ENCODE measurements at places on chromosomes 11 and 22. TPM values are rescaled to one million over a fixed set of nuclear protein-coding genes. Genes with fewer than 3 reads are reported as not detected.
A peak's percentile ranks its signal among the peaks of the same experiment; 100 is the strongest.

DNA sequence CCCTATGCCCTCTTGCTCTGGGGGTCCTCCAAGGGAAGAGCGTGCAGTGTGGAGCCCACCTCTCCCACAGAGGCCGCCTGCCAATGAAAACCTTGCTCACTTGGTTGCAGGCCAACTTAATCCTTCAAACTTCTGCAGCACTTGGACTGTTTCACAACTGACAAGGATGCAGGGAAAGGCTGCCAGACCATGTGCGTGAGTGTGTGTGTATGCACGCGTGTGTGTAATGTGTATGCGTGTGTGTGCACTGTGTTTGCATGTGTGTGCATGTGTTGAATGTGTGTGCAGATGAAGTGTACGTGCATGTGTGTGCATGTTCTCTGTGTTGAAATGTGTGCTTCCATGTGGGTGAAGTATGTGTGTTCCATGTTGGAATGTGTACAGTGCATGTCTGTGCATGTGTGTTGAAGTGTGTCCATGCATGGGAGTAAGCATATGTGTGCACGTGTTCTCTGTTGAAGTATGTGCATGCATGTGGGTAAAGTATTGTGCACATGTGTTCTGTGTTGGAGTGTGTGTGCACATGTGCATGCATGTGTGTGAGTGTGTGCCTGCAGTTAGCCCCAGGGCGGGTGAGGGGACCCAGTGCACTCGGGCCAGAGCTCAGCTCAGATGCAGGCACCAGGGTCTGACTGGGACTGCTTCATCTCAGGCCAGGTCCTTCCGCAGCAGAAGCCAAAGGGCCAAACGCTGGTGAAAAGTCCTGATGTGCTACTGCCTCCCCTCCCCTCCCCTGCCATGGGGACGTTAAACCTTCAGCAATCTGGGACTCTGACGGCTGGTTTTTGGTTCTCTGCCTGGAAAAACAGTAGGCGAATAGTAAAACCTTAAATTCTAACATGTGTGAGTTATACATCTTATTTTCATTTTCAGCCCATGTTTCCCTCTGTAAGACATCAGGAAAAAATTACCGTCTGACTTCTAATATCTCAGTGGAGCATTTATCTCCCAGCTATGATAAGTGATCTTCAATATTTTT lies 72.0 kb downstream of the FLI1 start:
- DNase-seq = no peak

DNA sequence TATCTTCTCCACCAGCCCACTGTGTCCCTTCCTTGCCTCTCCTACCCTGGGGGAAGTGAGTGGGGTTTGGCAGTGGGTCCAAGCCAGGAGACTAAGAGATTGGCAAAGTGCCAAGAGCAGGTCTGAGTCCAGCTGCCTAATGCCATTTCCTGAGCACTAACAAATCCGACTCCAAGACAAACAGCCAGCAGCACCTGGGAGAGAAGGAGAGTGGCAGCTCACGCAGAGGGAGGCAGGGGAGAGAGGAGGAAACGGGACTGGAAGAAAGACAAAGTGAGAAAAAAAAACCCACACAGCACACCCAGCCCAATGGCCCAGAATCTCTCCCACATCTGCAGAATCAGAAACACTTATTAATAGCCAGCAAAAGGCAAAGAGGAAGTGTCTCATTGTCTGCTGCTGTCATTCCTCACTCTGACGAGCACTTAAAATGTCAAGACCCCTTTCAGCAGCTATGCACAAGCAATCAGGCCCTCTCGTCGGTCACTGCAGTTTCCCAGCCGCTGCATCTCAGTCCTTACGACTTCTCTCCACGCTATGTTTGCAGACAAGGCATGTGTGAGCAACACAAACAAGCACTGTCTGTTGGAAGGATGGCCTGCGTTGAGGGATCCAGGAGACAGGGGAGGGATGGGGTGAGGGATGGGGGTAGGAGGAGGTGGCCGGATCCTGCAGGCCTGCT lies 558.4 kb upstream of the CADM1 start:
- DNase-seq = no peak

GRCh38 chr11:31809541-31809856 lies 1.6 kb downstream of the PAX6 start:
- DNase-seq = no peak

DNA sequence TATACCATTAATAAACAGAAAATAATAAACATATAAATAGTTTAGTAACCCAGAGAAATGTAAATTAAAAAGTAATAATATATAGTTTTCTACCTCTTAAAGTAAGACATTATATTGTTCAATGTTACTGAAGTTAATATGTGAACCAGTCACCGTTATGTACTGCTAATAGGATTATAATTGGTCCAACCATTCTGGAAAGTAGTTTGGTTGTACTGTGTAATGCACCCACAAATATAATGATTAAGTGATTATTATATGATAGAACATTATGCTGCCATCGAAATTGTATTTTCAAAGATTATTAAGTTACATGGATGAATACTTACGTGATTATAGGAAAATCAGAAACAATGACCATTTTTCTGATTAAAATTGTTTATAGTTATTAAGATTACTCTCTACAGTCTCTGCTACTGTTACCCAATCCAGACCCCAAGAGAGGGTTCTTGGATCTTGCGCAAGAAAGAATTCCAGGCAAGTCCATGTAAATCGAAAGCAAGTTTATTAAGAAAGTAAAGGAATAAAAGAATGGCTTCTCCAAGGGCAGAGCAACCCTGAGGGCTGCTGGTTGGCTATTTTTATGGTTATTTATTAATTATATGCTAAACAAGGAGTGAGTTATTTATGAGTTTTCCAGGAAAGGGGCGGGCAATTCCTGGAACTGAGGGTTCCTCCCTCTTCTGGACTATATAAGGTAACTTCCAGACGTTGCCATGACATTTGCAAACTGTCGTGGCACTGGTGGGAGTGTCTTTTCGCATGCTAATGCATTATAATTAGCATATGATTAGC lies 50.1 kb downstream of the ACER3 start:
- DNase-seq = no peak

GRCh38 chr22:39363751-39364515 lies 14.1 kb downstream of the SYNGR1 start:
- no peak for DNase-seq

GRCh38 chr11:96215826-96216225 lies 127.2 kb downstream of the MAML2 start:
- DNase-seq = no peak

- no peak for DNase-seq
These were observed 25.6 kb downstream of the TMPRSS6 start for GRCh38 chr22:37083914-37084313.

DNA sequence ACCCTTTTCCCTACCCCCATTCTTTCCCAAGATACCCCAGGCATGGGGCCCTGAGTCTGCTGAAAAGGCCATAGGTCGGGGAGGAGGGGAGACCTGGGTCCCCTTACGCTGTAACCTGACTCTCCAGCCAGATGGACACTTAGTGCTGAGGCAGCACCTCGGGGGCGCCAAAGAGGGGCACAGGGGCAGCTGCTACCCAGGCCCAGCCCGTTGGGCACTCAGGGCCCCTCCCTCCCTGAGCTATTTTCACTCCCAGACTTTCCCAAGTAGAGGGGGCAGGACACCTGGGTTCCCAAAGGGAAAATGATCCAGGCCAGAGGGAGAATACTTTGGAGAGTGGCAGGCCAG lies 933 bp downstream of the ACTN3 start:
- DNase-seq = no peak

DNA sequence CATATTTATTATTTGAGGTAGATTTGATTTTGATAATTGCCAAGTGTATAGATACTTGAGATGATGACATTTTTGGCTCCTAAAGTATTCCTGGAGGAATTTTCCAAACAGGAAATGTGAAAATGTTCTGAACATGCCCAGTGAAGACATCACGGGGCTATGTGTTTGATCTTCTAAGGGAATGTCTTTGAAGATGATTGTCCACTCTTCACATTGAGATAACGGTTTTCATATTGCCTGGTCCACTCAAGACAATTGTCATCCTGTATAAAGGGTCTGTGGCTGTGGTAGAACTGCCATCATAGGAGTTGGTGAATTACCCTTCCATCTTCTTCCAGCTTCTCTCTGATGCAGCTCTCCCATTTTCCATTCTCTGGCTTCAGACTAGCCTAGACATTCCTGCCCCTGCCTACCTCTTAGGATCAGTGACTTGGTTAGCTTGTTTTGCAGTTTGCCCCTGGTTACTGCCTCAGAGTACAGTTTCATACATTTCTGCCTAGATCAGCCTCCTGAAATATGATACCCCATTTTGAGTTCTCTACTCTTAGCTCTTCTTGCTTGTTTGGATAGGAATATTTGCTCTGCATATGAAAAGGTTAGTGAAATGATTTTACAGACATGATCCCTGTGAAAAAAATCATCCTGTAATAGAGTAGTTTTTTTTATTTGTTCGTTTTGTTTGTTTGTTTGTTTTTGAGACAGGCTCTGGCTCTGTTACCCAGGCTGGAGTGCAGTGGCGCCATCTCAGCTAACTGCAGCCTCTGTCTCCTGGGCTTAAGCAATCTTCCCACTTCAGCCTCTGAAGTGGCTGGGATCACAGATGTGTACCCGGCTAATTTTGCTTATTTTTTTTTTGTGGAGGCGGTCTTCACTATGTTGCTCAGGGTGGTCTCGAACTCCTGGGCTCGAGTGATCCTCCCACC lies 111.4 kb upstream of the SORL1-AS1 start:
- DNase-seq = no peak

- no peak for DNase-seq
These were observed 176.5 kb upstream of the UBASH3B start for GRCh38 chr11:122478986-122479385.

DNA sequence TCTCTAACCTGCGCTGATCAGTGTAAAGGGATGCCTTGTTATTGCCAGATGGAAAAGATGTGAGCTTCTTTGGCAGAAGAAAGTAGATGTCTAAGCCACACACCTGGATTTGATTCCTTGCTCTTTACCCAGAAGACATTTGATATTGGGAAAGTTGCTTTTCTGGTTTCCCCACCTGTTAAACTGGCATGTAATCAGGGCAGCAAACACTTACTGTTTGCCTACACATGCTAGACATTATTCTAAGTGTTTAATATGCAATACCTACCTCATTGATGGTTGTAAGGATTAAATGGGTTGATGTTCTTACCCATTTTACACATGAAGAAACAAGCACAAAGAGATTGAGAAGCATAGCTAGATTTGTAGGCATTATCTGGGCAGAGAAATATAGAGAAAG lies 16.6 kb downstream of the ASRGL1 start:
- no peak for DNase-seq

- DNase-seq = no peak
These were observed 592 bp upstream of the NLRX1 start for GRCh38 chr11:119167933-119168332.

DNA sequence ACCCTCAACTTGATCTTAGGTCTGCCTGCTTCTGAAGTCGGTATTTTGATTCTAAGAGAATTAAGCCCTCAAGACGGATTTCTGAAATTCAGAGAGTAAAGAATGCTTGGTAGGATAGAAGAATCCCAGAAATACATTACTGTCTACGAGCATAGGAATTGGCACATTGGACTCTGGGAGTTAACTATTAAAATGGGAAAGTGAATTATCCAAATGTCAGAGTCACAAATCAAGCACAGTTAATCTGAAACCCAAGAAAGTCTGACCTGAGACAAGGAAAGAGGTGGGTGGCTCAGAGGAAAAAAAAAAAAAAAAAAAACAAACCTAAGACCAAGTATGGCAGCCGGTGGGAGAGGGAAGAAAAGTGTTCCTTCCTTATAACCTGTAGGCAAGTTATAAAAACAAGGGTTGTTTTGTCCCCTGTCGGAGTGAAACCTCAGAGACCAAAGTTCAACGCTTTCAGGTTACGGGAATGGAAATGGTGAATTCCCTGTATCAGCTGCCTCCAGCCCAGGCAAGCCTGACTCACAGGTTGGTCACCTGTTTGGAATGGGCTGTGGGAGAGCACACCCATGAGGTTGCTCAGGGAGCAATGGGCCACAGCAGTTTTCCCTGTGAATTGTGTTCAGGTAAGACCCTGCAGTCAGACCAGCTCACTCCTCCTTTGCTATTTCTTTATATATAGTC lies 139.0 kb downstream of the ETS1 start:
- DNase-seq = peak; percentile 97

GRCh38 chr22:31604746-31605705 lies 57.0 kb downstream of the PISD start:
- no peak for DNase-seq

DNA sequence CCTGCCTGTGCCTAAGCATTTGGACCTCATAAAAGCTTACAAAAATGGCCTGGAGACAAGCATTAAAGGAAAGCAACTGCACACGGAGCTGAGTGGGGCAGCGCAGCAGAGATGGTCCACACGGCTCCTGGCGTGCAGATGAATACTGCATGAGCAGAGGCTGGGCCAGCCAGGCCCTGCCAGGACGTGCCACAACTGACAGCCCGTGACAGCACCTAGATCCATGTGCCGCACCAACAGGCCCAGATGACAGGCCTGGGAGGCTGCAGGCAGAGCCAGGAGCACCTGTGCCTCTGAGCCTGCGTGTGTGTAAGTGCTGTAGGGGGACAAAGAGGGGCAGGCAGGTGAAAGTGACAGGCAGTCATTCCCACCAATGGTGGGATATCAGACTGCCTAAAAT lies 33.4 kb downstream of the MICAL3 start:
- DNase-seq = no peak

GRCh38 chr11:65445604-65446445 lies 23.2 kb downstream of the NEAT1 start:
- DNase-seq = no peak

DNA sequence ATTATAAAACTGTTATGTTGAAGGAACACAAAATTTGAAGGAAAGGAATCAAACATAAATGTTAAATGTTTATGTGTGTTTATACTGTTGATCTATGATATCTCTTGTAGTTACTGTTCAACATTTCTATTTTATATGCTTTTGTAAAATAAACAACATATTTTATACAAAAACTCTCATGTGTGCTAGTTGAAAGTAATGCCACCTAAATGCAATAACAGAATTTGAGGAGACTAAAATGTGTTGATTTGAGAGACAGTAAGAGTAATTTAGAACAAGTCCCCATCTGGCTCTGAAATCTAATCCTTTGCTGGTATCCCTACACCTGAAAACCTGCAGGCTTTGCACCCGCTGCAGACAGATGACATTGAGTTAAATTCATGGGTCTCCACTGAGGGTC lies 95.7 kb upstream of the TOP3B start:
- no peak for DNase-seq

DNA sequence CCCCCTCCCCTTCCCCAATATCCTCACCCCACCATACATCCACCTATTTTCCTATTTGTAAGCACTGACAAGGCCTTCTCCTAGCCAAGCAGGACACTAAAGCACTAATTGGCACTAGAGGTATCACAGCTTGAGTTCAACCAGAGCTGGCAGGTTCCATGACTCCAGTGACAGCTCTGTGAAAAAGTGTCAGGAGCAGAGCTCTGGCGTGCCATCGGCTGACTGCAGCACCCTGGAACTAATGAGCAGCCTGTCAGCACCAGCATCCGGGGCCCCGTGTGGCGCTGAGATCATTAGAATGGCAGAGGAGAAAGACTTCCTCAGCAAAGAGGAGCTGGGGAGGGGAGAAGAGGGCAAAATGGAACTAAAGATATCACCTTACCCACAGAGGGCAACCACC lies 847.4 kb downstream of the NTM start:
- DNase-seq = no peak

DKK3 gene
- total RNA-seq = 164 TPM

ARVCF gene
- total RNA-seq = 107 TPM

C11orf97 gene
- not detected for total RNA-seq

PRR33 gene
- not detected for total RNA-seq

MMP7 gene
- 333 TPM for total RNA-seq

PRAME gene
- 3.7 TPM for total RNA-seq

EFCAB6 gene
- total RNA-seq = 2.3 TPM

DEPDC7 gene
- 0.55 TPM for total RNA-seq

C11orf91 gene
- not detected for total RNA-seq
